ENCODE measurements at places on chromosomes 1 and 21.

DNA sequence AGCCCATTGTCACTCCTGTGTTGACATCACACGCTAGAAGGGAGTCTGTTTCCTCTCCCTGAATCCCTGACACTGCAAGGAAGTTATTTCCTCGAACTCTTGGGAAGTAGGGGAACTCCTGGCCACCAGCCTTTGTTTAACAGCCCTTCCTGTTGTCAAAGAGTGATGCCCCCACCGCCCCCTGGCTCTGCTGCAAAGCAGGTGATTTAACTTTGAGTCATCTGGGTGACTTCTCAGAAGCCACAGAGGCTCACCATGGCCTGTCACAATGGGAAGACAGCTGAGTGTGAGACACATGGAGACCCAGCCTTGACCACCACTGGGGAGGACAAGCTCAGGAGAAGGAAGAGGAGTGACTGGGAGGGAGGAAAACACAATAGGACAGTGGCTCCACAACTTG is 182.8 kb downstream of the PSMG1 start:
- H3K27me3 ChIP-seq = peaks cover 60% of the 10 kb centered on the region
- H3K4me3 ChIP-seq = no peak overlapping the region
- DNase-seq = no peak
- H3K27ac ChIP-seq = no peak overlapping the region

- H3K4me3 ChIP-seq = no peak overlapping the region
- no peaks in the 10 kb centered on the region for H3K4me1 ChIP-seq
- H3K27me3 ChIP-seq = no peaks in the 10 kb centered on the region
These were observed 11.2 kb upstream of the DPH2 start for GRCh38 chr1:43958351-43959255.

- no peak overlapping the region for H3K4me3 ChIP-seq
- no peaks in the 10 kb centered on the region for H3K36me3 ChIP-seq
- peaks cover 9% of the 10 kb centered on the region for H3K27me3 ChIP-seq
- no peak for DNase-seq
These were observed 18.6 kb upstream of the GPR37L1 start for GRCh38 chr1:202104073-202104472.

- H3K27ac ChIP-seq = no peak overlapping the region
- no peaks in the 10 kb centered on the region for H3K36me3 ChIP-seq
- peaks cover 37% of the 10 kb centered on the region for H3K27me3 ChIP-seq
- no peaks in the 10 kb centered on the region for H3K4me1 ChIP-seq
- no peak for DNase-seq
These were observed 1.1 kb upstream of the COL6A2 start for GRCh38 chr21:46096596-46097335.

- no peak for DNase-seq
- H3K4me3 ChIP-seq = peak overlapping the region; percentile 73
- H3K4me1 ChIP-seq = peaks cover 76% of the 10 kb centered on the region
- H3K27me3 ChIP-seq = no peaks in the 10 kb centered on the region
These were observed 62.9 kb downstream of the TEX35 start for GRCh38 chr1:178575611-178576361.

GRCh38 chr1:62234688-62235087 is 40.0 kb downstream of the L1TD1 start:
- no peaks in the 10 kb centered on the region for H3K27me3 ChIP-seq
- DNase-seq = no peak
- no peak overlapping the region for H3K4me3 ChIP-seq
- no peak overlapping the region for H3K27ac ChIP-seq
- H3K4me1 ChIP-seq = no peaks in the 10 kb centered on the region

GRCh38 chr1:2592672-2593071 is 6.1 kb downstream of the PRXL2B start:
- H3K36me3 ChIP-seq = no peaks in the 10 kb centered on the region
- peak overlapping the region; percentile 25 for H3K4me3 ChIP-seq
- peaks cover 4% of the 10 kb centered on the region for H3K4me1 ChIP-seq
- H3K27me3 ChIP-seq = peaks cover 8% of the 10 kb centered on the region
- H3K27ac ChIP-seq = no peak overlapping the region

DNA sequence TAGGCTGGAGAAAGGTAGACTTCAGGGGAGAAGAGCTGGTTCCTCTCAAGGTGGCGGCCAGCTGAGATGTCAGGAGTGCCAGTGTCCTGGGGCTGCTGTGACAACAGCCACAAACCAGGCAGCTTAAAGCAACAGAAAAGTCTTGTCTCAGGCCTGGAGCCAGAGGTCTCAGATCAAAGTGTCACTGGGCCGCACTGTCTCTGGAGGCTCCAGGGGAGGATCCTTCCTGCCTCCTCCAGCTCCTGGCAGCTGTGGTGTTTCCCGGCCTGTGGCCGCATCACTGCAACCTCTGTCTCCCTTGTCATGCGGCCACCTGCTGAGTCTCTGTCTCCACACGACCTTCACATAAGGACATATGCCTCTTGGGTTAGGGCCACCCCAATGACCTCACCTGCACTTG is 24.4 kb upstream of the TSPEAR start:
- no peak overlapping the region for H3K4me3 ChIP-seq
- no peaks in the 10 kb centered on the region for H3K4me1 ChIP-seq
- peaks cover 22% of the 10 kb centered on the region for H3K36me3 ChIP-seq
- no peak for DNase-seq
- H3K27me3 ChIP-seq = peaks cover 10% of the 10 kb centered on the region
- H3K27ac ChIP-seq = no peak overlapping the region

- peaks cover 59% of the 10 kb centered on the region for H3K36me3 ChIP-seq
- H3K4me1 ChIP-seq = peaks cover 16% of the 10 kb centered on the region
- H3K27me3 ChIP-seq = no peaks in the 10 kb centered on the region
- H3K27ac ChIP-seq = peak overlapping the region; percentile 73
- H3K4me3 ChIP-seq = peak overlapping the region; percentile 55
These were observed 16.7 kb upstream of the PSMD4 start for GRCh38 chr1:151237678-151238466.

GRCh38 chr1:93607814-93608186 is 73.8 kb downstream of the BCAR3 start:
- peak; percentile 81 for DNase-seq
- peaks cover 86% of the 10 kb centered on the region for H3K36me3 ChIP-seq
- peak overlapping the region; percentile 73 for H3K4me3 ChIP-seq
- H3K27me3 ChIP-seq = no peaks in the 10 kb centered on the region
- peaks cover 86% of the 10 kb centered on the region for H3K4me1 ChIP-seq

DNA sequence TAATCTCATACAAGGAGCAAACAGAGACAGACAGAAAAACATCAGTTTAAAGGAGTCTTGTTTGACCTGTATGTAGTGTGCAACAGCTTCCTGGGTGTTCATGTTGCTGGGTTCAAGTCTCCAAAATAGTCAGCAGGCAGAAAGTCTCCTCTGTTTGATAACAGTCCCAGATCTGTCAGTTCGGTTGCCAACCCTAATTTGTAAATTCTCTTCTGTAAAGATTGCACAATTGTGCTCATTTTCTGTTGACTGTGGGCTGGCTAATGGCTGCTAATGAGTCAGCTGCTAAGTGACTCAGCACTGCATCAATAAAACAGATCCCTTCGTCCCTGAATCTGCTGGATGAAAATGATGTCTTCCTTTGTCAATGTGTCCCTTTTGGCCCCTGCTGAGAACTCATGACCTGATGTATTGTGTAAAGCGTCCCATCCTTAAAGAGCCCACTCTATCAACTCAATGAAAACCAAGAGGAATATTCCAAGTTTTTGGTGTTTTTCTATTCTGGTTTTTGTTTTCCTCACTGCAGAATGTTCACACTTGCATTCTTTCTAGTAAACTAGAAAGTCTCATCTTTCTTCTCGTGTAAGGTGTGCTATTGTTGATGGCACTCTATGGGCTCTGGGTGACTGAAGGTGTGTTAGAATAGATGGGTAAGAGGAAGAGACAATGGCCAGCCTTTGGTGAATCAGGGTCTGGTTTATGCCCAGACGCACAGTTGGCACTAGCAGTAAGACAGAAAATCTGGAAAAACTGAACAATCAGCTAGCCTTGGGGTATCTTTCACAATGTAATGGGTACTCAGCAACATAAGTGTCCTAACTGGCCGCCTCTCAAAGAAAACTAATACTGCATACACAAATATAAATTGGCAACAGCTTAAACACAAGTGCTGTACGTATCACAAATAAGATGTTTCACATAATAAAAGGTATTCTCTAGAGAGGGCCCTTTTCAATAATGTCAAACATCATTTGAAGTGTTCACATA is 75.1 kb upstream of the SIPA1L2 start:
- no peaks in the 10 kb centered on the region for H3K36me3 ChIP-seq
- no peak overlapping the region for H3K27ac ChIP-seq
- H3K27me3 ChIP-seq = no peaks in the 10 kb centered on the region
- H3K4me1 ChIP-seq = no peaks in the 10 kb centered on the region
- H3K4me3 ChIP-seq = no peak overlapping the region

GRCh38 chr1:101588677-101589076 is 351.9 kb downstream of the S1PR1 start:
- no peak for DNase-seq
- no peak overlapping the region for H3K4me3 ChIP-seq
- H3K27ac ChIP-seq = no peak overlapping the region
- H3K36me3 ChIP-seq = no peaks in the 10 kb centered on the region
- H3K4me1 ChIP-seq = no peaks in the 10 kb centered on the region

DNA sequence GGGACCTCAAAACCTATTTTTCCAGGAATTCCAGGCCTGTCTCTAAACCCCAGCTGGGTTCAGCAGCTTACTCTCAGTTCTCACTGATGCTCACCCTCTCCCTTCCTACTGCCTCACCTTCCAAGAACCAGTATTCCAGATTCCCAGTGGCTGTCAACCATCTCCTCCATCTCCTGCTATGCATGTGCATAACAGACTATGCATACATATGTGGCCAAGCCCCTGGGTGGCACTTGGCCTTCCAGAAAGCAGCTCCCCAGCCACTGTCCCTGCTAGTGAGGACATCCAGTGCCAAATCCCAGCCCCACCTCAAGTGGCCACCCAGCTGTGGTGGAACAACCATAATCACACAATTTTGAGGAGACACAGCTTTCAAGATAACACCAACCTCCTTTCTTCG is 475.7 kb upstream of the PKN2 start:
- no peak overlapping the region for H3K4me3 ChIP-seq
- no peak overlapping the region for H3K27ac ChIP-seq
- H3K27me3 ChIP-seq = no peaks in the 10 kb centered on the region
- DNase-seq = no peak

DNA sequence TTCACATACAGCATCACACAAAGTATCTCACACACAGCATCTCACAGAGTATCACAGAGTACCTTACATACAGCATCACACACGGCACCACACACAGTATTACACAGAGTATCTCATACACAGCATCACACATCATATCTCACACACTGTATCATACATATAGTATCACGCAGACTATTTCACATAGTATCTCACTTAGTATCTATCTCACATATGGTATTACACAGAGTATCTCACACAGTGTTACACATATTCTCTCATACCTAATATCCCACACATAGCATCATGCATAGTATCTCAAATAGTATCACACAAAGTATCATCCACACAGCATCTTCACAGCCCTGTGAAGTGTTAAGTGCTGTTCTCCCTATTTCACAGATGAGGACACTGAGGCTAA is 121.5 kb upstream of the RAB4A start:
- peaks cover 4% of the 10 kb centered on the region for H3K27me3 ChIP-seq
- H3K4me3 ChIP-seq = no peak overlapping the region
- H3K36me3 ChIP-seq = no peaks in the 10 kb centered on the region

GRCh38 chr21:26280148-26280547 is 109.6 kb upstream of the APP start:
- no peak overlapping the region for H3K27ac ChIP-seq
- H3K4me1 ChIP-seq = no peaks in the 10 kb centered on the region
- H3K27me3 ChIP-seq = no peaks in the 10 kb centered on the region
- no peak for DNase-seq

GRCh38 chr1:92274939-92275338 is 23.8 kb downstream of the GLMN start:
- DNase-seq = no peak
- no peaks in the 10 kb centered on the region for H3K27me3 ChIP-seq
- H3K36me3 ChIP-seq = peaks cover 55% of the 10 kb centered on the region
- H3K4me1 ChIP-seq = no peaks in the 10 kb centered on the region
- H3K27ac ChIP-seq = no peak overlapping the region

- peak overlapping the region; percentile 70 for H3K4me3 ChIP-seq
- no peaks in the 10 kb centered on the region for H3K27me3 ChIP-seq
- peak; percentile 24 for DNase-seq
- peaks cover 48% of the 10 kb centered on the region for H3K4me1 ChIP-seq
These were observed 30.0 kb upstream of the RCSD1 start for GRCh38 chr1:167599957-167600581.

DNA sequence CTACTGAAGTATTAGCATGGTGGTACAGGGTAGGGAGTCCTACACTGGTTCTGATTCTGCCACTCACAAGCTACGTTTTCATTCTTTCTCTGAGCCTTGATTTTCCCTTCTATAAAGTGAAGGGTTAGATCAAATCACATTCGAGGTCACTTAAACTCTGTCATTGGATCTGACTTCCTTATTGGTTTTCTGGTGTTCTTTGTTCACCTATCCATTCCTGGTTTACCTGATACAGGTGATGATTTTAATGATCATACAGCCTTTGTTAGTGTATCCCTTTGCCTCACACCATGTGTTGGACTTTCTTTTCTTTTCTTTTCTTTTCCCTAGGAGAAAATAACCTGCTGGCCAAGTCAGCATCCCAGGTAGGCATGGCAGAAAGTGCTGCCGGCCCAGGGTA is 74.8 kb downstream of the NOS1AP start:
- H3K4me3 ChIP-seq = no peak overlapping the region
- no peak for DNase-seq
- no peak overlapping the region for H3K27ac ChIP-seq
- no peaks in the 10 kb centered on the region for H3K4me1 ChIP-seq
- peaks cover 31% of the 10 kb centered on the region for H3K27me3 ChIP-seq
- H3K36me3 ChIP-seq = no peaks in the 10 kb centered on the region

DNA sequence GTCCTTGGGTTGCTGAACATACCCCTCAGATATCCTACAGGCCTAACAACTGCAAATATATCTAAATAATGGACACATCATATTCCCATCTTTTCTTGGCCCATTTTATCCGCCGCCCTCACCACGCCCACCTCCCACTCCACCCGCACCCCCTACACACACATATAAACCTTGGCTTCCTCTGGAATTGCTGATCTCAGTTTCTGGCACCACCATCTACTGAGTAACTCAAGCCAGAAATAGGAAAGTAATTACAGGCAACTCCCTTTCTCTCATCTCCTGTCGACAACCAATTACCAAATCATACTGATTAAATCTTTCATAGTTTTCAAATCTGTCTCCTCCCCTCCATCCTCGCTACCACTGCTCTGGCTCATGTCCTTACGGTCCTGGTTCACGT is 4.7 kb downstream of the RGS8 start:
- no peaks in the 10 kb centered on the region for H3K36me3 ChIP-seq
- no peak overlapping the region for H3K4me3 ChIP-seq
- no peak for DNase-seq
- H3K4me1 ChIP-seq = peaks cover 25% of the 10 kb centered on the region
- H3K27me3 ChIP-seq = peaks cover 16% of the 10 kb centered on the region

GRCh38 chr1:68358439-68358838 is 91.3 kb downstream of the RPE65 start:
- peak overlapping the region; percentile 38 for H3K27ac ChIP-seq
- no peak overlapping the region for H3K4me3 ChIP-seq
- H3K4me1 ChIP-seq = peaks cover 13% of the 10 kb centered on the region

DNA sequence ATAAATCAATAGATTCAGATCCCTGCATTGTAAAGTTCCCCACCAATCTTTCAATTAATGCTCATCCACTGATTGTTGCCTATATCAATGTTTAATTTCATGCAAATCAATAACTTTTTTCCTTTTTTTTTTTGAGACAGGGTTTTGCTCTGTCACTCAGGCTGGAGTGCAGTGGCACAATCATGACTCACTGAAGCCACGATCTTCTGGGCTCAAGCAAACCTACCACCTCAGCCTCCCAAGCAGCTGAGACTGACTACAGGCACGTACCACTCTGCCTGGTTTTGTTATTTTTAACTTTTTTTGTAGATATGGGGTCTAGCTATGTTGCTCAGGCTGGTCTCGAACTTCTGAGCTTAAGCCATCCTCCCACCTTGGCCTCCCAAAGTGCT is 25.7 kb downstream of the DIO1 start:
- H3K36me3 ChIP-seq = peaks cover 25% of the 10 kb centered on the region
- H3K27me3 ChIP-seq = no peaks in the 10 kb centered on the region
- no peak overlapping the region for H3K4me3 ChIP-seq
- H3K4me1 ChIP-seq = peaks cover 3% of the 10 kb centered on the region
- peak overlapping the region; percentile 71 for H3K27ac ChIP-seq
- no peak for DNase-seq

Measured in stimulated activated naive B cell treated with anti-CD40 and anti-IgM and Interleukin-4, amounts not matched to agents 10 μg/mL and 1 μg/mL and 100 μg/mL, for 72 hours (primary cell).